ENCODE measurements at places on chromosomes 3 and 15.

DNA sequence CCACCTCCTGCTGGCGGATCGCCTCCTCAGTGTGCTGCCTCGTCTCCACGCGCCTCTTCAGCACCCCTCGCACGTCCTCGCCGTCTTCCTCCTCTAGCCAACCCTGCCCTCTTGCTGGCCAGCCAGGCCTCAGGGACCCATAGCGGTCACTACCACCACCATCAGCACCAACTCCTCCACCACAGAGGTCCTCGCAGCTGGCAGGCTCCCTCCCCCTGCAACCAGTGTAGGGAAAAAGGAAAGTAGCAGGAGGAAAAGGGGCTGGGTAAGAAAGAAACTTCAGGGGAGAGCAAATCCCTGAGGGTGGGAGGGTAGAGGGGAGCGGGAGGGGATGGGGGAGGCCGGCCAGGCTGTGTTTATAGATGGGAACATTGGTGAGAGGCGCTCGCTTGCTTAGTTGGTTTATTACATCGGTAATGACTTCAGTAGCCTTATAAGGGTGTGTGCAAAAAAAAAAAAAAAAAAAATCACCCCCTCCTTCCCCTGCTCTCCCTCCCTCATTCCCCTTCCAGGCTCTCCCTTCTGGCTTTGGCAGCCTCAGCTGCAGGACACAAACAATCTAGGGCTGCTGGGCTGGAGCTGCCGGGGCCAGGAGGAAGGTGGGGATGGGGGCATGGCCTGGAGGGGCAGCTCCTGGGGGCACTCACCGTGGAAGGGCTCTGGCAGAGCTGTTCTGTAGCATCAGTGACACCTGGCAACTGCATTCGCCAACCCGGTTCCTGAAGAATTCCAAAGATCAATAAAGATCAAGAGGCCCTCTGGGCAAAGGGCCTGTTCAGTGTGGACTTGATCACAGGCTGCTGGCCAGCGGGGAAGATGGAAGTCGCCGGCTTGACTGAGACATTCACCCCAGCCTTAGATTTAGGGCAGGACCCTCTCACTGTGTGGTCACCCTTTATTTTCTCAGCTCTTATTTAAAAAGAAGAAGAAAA, 116.2 kb upstream of the HACD2 start:
- no peak for DNase-seq

GRCh38 chr3:49122022-49122421, 1.4 kb upstream of the USP19 start:
- no peak for DNase-seq

DNA sequence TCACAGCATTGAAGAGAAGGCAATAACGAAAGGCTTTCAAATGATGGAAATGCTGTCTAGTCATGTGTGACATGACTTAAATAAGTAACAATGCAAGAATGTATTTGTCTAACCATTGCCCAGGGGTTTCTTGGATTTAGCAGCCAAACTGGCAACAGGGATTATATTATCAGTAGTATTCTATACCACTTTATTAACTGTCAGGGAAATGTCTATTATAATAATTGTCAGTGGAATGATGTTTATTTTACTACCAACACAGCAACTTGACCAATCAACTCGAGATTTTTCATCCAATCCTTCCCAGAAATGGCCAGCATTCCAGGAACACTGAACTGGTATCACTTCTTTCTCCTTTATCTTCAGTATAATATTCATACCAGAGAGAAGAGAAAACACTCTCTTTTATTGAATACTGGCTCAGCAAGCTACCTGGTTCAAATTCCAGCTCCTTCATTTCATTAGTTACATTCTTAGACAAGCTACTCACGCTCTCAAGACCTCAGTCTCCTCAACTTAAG, 66.2 kb downstream of the FOXP1 start:
- no peak for DNase-seq

- DNase-seq: no peak
Observed at GRCh38 chr3:187336322-187336721, 31.9 kb upstream of the RTP4 start.

DNA sequence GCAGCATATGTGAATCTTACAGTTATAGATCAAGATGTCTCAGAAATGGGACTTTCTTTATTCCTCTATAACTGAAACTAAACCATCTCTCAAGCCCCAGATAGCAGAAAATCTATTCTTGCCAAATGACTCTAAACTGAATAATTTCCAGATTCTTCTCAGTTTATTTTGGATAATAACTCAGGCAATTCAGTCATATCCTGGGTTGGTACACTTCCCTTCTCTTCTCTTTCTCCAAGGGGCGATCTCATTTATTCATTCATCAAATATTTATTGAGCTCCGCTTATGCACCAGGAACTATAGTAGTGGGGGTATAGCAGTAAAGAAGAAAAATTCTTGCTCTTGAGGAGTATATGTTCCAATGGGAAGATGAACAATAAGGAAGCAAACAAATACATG, 13.5 kb upstream of the PCOLCE2 start:
- DNase-seq: no peak

All from urothelium cell line (cell line).